LNCaP clone FGC (cell line): ENCODE measurements at places on chromosomes 3 and 15.

DNA sequence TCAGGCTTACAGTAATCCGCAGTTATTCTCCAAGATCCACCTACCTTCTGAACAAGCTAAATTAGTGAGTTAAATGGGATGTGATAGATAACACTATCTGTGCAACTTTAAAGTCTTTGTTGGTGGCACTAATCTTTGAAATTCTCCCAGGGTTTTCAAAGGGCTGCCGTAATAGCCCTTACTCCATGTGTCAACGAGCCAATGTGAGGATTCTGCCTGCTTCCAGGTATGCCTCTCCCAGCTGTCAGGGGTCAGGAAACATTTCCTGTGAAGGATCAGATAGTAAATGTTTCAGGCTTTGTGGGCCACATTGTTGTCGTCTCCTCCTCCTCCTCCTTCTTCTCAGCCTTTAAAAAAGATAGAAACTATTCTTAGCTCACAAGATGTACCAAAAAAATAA, 20.2 kb upstream of the SCN5A start:
- no peak for DNase-seq

- no peak for DNase-seq
Observed at GRCh38 chr3:138909904-138910303, 37.0 kb downstream of the FOXL2 start.

DNA sequence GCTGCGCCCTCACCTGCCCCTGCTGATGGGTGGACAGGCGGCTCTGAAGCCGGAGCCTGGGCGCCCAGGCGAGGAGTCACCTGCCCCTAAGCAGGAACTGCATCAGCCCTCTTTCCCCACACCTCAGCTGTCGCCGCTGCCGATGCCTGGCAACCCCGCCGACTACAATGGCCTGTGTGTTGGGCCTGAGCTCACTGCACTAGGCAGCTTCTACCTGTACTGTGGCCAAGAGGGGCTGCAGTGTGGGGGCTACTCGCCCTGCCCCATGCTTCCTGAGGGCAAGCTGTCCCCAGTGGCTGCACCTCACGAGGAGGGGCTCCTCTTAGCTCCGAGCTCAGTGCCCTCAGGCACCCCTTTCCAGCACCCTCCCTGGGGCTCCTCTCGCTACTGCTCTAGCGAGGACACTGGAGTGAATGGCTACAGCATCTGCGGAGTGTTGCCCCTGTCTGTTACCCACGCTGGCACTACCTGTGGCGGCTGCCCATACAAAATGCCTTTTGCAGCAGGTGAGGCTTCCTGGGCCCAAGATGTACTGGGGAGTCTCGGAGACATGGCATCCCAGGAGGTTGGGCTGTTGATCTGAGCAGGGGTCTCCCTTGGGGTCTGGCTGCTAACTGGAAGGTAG, 11.3 kb upstream of the CHST14 start:
- no peak for DNase-seq

DNA sequence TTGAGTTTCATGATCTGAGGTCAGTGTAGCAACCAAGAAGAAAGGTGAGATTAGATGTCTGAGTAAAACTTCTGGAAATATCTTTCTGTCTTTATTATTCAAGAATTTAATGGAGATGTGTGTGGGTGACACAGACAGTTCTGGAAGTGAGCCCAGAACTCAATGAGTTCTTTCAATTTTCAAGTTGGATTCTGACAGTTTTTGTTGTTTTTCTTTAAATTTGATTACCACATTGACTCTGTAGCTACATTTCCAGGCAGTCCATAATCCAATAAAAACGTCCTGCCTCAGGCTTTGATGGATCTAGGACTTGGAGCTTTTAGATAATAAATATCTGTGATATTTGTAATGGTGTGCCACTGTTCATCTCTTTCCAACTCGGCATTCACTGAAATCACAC, 3.9 kb upstream of the PARP14 start:
- no peak for DNase-seq

DNA sequence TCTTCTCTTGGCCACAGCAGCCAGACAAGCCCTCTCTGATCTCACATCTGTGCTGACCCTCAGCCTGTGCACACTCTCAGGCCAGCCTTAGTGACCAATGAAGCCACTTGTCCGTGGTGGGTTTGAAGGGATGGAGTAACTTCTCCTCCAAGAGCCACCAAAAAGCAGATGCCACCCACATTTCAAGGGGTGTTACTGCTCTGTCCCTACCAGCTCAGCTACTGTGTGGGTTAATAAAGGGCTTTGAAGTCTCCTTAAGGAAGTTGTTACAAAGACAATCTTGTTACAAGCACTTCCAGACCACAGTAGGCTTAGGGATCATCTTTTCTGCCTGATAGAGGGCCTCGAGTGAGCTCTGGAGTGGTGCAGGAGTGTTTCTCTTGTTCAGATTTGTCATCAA, 3.3 kb upstream of the CA12 start:
- DNase-seq, result no peak

GRCh38 chr3:97931218-97931617, 41.0 kb downstream of the RIOX2 start:
- DNase-seq, result no peak

GRCh38 chr3:52866427-52866826, 30.9 kb downstream of the STIMATE start:
- no peak for DNase-seq

DNA sequence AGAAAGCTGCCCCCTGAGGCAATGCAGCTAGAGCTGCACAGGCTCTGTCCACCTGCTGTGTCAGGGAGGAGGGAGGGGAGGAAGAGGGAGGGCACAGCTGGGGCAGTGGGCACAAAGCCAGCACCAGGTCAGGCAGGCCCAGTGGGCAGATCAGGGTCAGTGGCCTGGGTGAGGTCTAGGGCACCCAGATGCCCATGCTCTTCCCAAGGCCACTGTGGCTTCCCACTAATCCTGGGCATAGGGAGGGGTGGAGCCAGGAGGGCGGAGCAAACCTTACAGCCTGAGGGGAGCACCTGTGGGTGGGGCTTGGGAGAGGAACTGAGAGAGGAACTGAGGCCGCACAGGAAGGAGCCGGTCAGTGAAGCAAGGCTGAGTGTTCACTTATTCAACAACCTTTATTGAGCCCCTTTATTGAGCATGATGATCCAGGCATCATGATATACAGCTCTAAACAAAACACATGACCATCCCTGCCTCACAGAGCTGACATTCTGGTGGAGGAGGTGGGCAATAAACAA, 55.0 kb downstream of the RHCG start:
- no peak for DNase-seq

DNA sequence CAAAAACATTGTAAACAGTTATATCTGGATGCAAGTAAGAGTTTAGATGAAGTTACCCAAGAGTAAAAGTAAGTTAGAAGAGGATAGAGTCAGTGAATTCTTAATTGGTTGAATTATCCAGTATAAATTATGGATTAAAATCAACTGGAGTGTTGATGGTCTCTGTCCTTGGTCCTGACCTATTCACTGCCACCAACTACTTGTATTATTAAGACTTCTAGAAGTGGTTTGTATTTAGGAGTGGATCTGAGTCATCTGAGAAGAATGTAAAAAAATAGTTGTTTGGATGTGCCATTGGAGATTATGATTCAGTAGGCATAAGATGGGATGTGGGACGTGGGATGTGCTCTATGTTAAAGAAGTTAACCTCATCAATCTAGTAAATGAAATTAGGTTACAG, 86.4 kb downstream of the SYNPR start:
- DNase-seq, result peak; percentile 11

DNA sequence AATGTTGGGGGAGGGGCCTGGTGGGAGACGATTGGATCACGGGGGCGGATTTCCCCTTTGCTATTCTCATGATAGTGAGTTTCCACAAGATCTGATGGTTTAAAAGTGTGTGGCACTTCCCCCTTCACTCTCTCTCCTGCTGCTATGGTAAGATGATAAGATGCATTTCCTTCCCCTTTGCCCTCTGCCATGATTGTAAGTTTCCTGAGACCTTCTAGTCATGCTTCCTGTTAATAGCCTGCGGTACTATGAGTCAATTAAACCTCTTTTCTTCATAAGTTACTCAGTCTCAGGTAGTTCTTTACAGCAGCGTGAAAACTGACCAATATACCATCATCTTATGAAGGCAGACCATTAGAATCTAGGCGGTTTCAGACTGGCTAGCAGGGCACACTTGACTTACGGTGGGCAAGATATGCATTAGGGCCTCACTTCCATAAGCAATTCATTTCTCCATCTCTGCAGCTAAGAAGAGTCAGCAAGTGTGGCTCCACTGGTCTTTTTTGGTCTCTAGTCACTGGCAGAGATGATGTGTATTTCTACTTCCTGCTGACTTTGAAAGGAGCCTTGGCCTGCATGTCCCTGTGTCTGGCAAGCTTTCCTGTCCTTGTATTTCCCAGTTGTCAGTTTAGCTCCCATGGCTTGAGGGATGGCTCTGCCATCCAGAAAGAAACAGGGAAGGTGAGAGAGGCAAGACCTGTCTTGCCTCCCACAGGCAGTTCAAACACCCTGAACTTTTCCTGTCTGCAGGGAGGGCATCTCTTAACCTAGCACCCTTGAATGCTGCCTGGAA, 109.0 kb upstream of the ADAMTS9 start:
- DNase-seq, result no peak

DNA sequence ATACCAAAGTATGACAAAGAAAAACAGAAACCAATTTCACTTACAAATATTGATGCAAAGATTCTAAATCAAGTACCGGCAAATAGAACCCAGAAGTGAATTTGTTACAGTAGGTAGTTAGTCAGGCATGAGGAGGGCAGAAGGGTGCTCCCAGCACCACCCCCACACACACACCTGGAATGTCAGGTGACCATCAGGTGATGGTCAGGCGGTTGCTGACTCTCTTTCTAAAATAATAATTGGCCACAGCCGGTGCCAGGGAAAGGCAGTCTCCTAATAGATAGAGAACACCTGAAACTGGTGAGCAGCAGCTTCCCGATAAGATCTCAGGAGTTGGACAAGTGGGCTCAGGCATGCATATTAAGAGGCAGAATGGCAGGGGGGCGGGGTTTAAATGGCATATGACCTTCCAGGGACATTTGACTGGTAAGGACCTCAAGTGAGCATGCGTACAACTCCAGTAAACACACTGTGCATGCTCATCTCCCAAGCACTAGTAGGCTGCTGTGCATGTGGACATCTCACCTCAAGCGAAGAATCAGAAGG, 131.1 kb downstream of the ANO10 start:
- DNase-seq, result no peak

DNA sequence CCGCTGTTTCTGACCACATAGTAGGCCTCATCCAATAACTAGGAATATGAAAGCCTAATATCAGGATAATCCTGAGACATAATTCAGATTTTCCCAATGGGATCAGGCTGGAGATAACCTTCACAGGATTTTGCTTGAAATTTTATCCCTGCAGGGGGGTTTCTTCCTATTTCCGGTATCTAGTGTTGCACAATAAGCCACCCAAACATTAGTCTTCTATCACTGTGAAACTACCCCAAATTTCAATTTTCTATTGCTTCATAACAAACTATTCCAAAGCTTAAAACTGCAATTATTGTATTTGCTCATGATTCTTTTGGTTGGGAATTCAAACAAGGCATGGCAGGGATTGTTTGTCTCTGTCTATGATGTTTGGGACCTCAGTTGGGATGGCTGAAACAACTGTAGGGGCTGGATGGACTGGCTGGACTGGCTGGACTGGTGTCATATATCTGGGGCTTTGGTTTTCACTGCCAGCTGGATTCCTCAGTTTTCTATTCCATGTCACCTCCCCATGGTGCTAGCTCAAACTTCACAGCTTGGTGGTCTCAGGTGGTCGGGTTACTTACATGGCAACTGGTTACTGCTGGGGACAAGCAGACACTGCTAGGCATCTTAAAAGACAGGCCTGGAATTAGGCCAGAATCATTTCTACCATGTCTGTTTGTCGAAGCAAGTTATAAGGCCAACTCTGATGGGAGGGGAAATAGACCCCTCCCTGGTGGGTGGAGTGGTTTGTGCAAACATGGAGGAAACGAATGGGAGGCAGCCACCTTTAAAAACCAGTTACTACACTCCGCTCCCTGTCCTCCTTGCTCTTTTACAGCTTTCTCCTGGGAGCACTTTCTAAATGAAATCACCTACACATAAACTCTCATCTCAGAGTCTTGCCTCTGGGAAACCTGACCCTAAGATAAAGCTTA, 88.2 kb upstream of the STT3B start:
- peak; percentile 10 for DNase-seq

DNA sequence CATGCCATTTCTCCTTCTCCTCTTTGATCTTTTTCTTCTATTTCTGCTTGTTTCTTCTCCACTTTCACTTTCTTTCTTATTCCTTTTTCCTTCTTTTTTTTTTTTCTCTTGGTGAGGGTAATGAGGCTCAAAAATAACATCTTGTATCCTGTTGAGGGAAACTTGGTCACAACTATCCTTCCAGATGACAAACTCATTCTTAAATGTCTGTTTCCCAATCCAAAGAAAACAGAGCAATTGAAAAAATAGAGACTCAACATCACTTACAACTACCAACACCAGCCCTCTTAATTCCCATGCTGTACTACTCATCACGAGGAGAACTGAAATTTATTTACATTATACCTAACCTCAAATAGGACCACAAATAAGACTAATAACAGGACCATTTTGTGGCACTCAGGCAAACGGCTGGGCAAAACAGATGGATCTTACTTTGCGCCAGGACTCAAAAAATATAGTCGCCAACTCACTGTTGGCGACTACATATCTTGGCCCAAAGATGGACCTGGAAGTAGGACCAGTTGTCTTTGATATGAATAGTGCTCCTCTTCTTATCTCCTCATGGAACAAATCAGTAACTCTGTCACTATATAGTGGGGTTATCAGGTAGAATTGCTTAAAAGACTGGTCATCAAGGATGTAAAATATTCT, 343.9 kb downstream of the ZBTB20 start:
- DNase-seq, result no peak

- DNase-seq, result peak; percentile 3
Observed at GRCh38 chr3:77348244-77348855, 308.5 kb downstream of the ROBO2 start.

DNA sequence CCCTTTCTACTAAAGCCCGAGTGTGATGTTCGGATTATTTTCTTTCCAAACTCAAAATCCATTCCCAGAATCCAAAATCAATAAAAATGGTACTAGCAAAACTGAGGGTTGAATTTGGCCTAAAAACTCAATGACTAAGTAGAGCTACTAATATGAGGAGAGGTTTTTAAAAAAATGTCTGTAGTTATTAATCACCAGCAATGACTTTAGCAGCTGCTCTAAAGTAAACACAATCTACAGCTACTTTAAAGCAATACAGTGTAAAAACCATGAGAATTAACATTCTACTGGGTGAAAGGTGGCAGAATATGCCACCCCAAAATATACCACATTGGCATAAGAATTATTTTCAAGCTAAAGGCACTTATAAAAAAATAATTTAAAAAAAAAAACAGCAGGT, 23.5 kb downstream of the FHIT start:
- no peak for DNase-seq

DNA sequence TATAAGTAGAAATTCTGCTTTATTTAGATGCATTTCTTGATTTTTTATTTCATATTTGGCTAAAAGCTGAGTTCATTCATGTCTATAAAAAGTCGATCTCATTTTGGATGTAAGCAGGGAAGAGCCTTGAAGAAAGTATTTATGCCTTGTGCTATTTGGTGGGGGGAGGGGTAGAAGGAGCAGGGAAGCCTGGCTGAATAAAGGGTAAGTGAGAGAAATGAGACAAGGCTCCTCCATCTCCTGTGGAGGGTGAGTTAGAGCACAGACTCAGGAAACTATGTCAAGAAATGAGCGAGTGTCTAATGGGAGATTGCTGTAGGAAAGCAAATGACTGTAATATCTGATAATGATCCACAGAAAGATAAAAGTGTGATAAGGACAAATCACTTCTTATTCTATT, 121.8 kb upstream of the ATP11B start:
- no peak for DNase-seq
